ENCODE measurements at places on chromosomes 11 and 22. TPM values are rescaled to one million over a fixed set of nuclear protein-coding genes. Genes with fewer than 3 reads are reported as not detected.

SCGB1C1 gene
- total RNA-seq, result not detected

SYCE3 gene
- total RNA-seq, result 2.3 TPM

LRRN4CL gene
- total RNA-seq, result 0.45 TPM

REXO2 gene
- total RNA-seq, result 127 TPM

TSPAN32 gene
- 14.8 TPM for total RNA-seq

UBTFL1 gene
- not detected for total RNA-seq

VPREB1 gene
- not detected for total RNA-seq

ZW10 gene
- total RNA-seq, result 17.0 TPM

HOATZ gene
- total RNA-seq, result not detected

RASGRP2 gene
- total RNA-seq, result 21.6 TPM

KDM2A gene
- total RNA-seq, result 105 TPM

DNA sequence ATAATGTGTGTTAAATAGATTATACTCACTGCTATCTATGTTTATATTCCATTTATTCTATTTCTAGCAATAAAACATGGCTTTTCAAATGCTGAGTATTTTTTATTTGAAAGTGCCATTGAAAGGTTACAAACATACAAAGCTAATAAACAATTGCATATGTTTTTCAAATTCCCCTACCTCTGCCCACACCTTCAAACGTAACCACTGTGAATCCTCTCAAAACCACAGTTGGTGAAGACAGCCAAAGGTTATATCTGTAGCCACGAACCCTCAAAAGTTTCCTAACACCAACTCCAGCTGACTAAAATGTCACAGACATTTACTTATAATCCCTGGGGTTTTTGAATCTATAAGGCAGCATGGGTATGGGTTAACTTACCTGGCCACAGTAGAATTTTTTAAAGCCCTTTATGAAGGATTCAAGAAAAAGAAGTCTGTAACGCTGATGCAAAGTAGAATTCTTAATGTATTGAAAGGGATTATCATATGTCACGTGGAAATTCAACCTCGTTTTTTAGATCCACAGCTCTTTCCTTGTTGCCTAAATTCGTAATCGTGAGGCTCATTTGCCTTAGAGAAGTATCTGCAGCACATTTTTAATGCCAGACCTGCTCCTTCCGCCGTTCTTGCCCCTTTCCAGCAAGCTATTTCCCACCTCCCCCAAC is 122.5 kb upstream of the ZC3H12C start:
- peak; percentile 51 for ATAC-seq

DNA sequence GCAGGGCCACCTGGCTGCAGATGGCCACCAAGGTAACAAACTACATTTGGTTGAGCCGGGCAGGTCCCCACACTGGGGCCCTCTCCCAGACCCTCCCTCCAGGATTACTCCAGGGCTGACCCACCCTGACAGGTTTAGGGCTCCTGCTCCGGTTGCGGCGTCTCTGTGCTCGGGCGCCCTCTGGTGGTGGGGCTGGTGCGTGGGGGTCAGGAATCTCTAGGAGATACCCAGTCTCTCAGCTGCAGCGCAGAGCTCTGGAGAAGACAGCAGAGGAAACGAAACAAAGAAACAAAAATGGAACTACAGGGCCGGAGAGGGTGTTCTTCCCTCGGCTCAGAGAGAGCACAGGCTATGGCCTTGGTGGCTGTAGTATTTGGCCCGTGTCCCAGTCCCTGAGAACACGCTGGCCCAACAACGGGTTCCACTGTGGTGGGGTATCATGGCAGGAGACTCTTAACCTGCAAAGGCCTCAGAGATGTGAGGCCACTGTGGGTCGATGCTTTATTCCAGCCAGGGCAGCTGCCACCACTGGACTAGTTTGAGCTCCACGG is 2.4 kb downstream of the C11orf96 start:
- peak; percentile 46 for ATAC-seq

DNA sequence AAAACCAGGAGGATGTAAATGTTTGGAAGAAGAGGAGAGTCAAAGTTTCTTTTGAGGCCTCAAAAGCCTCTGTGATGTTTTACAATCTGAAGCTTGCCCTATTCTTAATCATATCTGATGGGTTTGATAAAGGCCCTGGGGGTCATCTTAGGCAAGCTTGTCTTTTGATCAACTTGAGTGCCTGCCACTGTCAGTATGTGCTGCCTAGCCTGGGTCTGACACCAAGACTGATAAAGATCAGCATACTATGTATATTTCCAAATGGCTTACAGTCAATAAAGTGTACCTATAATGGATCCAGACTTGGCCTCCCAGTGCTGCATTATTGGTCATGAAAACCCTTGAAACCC is 12.7 kb downstream of the EHF start:
- no peak for ATAC-seq

DNA sequence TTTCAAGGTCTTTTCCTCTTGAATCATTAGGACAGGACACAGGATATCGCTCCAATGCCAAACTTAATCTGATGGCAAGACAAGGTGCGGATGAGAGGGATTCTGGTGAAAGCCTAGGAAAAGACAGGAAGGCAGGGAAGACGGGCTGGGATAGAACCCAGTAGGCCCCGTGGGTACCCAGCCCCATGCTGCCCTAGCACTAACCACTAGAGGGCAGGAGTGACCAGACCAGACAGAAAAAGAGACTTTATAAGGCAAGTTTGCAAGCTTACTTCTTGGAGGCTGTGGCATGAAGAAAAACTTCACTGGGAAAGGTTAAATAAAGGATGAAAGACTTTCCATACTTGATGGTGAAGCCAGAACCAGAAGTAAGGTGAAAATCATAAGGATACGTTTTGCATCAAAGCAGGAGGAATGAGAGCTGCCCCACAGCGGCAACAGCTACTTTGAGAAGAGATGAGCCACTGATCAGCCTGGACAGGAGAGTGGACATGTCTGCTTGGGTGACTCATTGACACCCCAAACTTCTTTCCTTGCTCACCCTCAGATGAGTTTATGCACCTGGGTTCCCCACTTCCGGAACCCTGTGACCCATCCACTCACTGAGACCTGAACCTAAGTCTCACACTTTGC is 39.8 kb downstream of the SYN3 start:
- peak; percentile 47 for ATAC-seq

DNA sequence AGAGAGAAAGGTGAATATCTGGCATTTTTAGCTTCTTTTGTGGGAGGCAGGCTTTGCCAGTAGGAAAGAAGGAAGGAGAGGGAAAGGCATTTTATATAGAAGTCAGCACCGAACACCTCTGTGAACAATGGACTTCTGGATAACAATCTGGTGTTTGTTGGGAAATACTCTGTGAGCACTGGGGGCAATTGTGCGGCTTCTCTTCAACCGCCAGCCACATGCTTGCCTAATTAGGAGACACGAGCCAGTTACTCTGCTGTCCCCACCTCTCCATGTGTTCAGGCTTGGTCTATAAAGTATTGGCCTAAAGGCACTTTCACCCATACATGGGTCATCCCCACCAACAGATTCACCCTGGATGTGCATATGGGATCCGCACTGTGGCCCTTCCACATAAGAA is 523.6 kb downstream of the NTM start:
- ATAC-seq, result no peak

GRCh38 chr11:65504674-65505465 is 6.0 kb downstream of the MALAT1 start:
- ATAC-seq, result no peak

GRCh38 chr11:79617561-79617960 is 176.7 kb upstream of the TENM4 start:
- ATAC-seq, result no peak

DNA sequence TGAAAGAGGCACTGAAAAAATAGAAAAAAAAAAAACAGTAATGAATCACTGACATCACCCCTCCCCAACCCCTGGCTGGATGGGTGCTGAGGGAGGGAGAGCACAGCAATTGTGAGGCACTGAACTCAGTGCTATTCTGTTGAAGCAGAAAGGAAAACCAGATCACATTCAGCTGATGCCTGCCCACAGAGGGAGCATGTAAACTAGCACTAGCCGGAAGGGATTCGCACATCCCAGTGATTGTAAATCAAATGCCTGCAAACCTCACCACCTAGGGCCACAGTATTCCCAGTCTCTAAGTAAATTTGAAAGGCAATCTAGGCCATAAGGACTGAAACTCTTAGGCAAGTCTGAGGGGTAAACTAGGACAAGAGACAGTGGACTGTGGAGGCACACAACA is 772.0 kb upstream of the CCDC179 start:
- ATAC-seq, result no peak

- ATAC-seq, result peak; percentile 50
These were observed 99.8 kb downstream of the ZBTB16 start for GRCh38 chr11:114159320-114159719.

- ATAC-seq, result no peak
These were observed 3.9 kb downstream of the AGBL2 start for GRCh38 chr11:47711225-47711624.

GRCh38 chr22:36325154-36326031 is 62.4 kb downstream of the MYH9 start:
- ATAC-seq, result no peak

GRCh38 chr11:2129699-2130366 is 9.4 kb downstream of the IGF2 start:
- ATAC-seq, result no peak

DNA sequence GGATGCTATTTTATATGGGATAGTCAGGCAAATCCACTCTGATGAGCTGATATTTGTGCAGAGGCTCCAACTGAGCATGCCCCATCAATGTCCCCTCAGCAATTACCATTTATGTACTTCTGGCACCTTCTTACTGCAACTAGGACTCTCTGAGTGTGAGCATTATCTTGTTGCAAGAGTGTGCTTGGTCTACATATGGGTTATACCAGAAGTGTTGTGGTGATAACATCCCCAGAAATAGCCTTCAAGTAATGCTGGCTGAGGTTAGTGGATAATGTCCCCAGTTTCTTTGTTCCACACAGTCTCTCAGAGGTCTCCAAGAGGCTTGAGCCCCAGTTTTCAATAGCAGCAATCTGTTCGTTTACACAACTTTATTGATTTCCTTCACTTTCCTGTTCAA is 408.6 kb downstream of the JRKL start:
- no peak for ATAC-seq

- ATAC-seq, result no peak
These were observed 528.1 kb downstream of the MN1 start for GRCh38 chr22:27273436-27273835.

GRCh38 chr22:44671742-44672141 is 30.3 kb upstream of the PRR5 start:
- peak; percentile 57 for ATAC-seq

GRCh38 chr22:32822179-32822877 is 20.8 kb downstream of the TIMP3 start:
- no peak for ATAC-seq

- no peak for ATAC-seq
These were observed 29.3 kb upstream of the TCF20 start for GRCh38 chr22:42299586-42300258.

DNA sequence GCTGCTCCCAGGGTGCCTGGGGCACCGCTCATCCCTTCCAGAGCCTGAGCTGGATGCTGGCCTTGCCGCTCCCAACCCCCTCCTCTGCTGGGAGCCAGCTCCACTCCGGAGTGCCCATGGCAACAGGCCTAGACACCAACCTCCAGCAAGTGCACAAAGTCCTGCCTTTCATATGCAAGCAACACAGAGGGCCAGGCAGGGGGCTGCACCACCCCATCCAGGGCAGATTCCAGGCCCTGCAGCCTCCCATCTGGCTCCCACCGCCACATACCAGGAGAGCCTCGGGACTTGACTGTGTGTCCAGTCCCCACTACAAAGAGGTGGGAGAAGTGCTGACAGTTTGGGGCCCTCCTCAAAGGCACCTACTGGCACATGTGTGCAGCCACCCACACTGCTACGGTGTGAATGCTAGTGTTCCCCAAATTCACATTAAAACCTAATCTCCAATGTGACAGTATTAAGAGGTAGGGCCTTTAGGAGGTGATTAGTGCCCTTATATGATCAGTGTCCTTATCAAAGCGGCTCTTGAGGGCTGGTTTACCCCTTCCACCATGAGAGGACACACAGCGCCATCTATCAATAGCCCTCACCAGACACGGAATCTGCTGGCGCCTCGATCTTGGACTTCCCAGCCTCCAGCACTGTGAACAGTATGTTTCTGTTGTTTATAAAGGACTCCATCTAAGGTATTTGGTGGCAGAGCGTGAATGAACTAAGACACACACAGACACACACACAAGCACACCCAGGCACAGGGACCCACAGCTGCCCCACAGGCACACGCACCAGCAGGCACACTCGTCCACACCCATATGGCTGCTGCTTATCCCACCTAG is 16.2 kb downstream of the ARVCF start:
- ATAC-seq, result no peak

DNA sequence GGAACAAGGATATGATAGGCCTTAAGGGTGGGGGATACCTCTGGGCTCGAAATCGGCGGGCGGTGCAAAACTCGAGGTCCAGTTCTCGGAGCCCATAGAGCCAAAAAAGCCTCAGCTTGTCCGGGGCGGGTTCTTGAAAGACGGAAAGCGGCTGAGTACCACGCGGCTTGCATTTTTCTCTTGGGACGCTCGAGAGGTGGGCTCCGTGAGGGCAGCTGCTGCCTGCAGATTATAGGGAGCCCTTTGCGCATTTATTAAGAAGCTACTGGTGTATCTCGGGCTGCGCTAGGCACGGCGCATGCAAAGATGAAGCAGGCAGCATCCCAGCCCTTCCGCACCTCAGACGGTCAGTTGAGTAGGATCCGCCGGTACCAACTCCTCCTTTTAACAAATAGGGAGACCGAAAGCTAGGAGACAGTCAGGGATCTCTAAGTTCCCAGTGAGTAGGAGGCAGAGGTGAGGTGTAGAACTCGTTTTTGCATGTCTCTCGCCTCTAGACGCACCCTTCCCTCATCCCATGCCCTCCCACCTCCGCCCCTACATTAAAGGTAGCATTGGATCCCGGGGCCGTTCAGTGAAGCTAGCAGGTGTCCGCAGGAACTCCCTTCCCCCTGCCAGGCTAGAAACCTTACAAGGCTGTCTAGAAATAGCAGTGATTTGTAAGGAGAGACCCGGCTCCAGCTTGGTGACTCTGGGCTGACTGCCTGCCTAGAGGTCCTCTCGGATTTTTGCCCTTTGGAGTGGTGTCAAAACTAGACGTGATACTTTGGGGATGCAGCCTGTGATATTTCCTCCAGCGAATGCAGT is 768 bp downstream of the LDHA start:
- ATAC-seq, result no peak

GRCh38 chr22:49983148-49984042 is 22.8 kb downstream of the PIM3 start:
- ATAC-seq, result peak; percentile 36
